HEK293T (cell line): ENCODE measurements at places on chromosomes 13 and 19.

GRCh38 chr19:8580710-8581281 is 3.6 kb upstream of the MYO1F start:
- peak; percentile 80 for DNase-seq

DNA sequence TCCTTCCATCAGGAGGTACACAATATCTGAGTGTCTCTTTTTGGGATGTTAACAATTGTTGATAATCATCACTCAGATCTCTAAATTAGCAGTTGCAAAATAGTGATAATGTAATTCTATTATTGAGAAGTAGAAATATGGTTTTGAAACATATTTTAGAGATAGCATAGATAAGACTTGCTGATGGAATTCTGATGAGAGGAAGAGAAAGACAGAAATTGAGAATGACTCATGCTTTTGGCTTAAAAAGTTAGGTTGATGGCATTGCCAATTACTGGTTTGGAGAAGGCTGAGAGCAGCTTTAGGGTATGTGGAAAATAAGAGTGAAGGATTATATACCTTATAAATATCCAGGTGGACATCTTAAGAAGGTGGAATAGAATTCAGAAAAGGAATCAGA is 106.4 kb upstream of the EDNRB start:
- DNase-seq = no peak

DNA sequence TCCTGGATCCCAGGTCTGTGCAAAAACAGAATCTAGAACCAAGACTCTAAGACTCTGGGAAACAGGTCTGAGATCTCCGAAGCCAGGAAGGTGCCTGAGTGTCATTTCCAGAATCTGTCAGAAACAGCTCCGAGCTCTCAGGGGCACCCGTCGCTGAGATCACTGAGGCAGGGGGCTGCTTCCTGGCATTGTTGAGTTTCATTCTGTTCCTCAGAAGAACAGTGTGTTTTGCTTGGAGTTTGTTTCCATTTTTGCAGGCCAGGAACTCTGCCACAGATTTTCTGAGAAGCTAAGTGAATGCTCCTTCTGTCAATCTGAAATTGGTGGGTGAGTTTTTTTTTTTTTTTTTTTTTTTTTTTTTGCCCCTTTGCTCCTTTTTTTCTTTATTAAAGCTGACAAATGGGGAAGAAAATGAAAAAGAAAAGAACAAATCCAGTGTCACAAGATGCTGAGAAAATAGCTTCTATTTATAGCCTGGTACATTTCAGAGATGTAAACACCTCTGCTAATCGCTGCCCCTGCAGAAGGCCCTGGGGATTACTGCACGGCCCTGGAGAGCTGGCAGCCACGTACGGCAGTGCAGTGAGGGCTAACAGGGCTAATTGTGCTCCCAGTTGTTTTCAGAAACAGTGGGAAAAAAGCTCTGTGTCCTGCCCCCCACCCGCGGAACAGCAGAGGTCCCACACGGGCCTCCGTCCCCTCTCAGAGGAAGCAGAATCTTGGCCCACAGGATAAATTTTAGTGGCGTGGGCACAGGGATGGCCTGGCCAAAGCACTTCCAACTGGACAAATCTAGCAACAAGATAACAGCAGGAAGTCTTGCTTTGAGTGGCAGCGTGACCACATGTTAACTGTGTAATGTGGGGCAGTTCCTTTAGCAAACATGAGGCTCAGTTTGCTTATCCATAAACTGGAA is 237.6 kb upstream of the IRS2 start:
- DNase-seq = no peak

- DNase-seq = peak; percentile 50
Observed at GRCh38 chr19:41930926-41931592, 2.8 kb upstream of the ERFL start.

- DNase-seq = no peak
Observed at GRCh38 chr19:32573492-32573794, 7.5 kb upstream of the PDCD5 start.

DNA sequence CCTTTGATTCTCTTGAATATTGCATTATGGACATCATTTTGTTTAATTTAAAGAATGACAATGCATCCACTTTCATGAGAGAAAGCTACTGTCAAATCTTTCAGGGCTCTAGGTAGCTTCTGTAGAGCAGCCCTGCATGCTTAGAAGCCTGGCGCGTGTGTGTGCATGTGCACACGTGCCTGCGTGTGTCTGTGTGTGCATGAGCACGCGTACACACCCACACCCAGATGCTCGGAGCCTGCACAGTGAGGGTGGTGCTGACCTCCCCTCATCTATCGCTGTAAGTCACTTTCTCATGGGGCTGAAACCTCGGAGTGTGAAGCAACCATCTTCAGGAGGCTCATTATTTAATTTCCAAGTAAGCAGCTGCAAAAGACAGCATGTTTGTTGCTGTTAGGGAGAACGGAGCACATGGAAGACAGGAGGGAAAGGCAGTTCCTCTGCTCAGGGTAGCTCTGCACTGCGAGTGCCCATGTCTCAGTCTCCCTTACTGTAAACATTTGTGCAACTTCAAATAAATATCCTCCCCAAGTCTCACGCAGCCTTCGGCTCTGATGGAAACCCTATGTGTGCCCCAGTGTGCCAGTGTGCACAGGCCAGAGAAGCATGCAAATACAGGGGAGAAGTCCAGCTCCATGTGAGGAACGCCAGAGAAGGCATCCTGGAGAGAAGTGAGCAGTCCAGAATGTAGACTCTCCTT is 22.8 kb downstream of the TSHZ3 start:
- DNase-seq = no peak

DNA sequence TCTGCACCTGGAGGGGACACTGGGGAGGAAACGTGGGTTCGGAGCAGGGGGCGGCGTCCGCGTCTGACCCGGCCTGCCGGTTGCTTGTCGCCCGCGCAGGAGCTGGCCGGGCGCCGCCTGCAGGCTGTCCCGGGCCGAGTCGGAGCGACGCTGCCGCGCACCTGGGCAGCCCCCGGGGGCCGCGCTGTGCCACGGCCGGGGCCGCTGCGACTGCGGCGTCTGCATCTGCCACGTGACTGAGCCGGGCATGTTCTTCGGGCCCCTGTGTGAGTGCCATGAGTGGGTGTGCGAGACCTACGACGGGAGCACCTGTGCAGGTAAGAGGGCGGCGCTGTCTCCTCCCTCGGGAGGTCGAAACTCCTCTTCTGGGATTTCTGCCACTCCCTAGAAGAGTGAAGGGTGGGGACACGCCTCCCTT is 1.3 kb downstream of the ITGBL1 start:
- no peak for DNase-seq
